ENCODE measurements at places on chromosomes 6 and 20.

- no peak for DNase-seq
Observed at GRCh38 chr20:52318651-52319050, 127.1 kb upstream of the ZFP64 start.

DNA sequence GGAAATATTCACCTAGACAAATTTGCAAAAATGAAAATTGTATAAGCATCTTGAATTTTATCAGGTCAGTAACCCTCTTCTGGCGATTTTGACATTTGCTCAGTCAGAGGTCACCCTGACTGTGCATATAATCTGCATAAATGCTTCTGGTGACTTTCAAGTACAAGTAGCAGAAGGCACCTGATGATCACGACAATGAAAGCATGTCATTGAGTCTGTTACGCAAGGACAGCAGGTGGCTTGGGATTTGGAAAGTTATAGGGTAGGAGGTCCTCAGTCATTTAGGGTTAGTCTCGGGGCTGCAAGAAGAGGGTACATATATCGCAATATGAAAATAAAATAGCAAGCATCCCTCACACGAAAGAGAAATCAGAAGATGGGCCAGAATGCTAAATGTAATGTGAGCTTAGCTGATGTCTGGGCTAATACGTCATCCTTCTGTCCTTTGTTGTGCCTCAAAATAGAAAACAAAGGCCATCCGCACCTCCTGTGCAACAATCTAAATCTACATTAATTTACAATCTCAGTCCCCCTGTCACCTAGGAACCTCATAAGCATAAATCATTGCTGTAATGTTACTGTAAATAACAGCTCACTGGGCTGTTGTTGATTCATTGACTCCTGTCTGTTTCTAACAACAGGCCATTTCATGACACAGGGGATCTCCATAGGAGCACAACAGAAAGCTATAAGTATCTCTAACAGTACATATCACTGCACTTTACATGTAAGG lies 155.2 kb upstream of the RSPO3 start:
- DNase-seq: no peak

- DNase-seq: no peak
Observed at GRCh38 chr6:91135406-91136103, 548.7 kb upstream of the MAP3K7 start.

GRCh38 chr6:70857387-70858077 lies 99.3 kb downstream of the B3GAT2 start:
- DNase-seq: no peak

- DNase-seq: no peak
Observed at GRCh38 chr20:24543741-24544140, 74.3 kb downstream of the SYNDIG1 start.

- DNase-seq: no peak
Observed at GRCh38 chr6:12479451-12479850, 189.3 kb downstream of the EDN1 start.

- DNase-seq: no peak
Observed at GRCh38 chr6:82419132-82419581, 55.5 kb downstream of the TPBG start.

- DNase-seq: no peak
Observed at GRCh38 chr6:168100803-168101589, 22.0 kb upstream of the FRMD1 start.

GRCh38 chr20:45372241-45372640 lies 5.9 kb downstream of the TP53TG5 start:
- DNase-seq: no peak

DNA sequence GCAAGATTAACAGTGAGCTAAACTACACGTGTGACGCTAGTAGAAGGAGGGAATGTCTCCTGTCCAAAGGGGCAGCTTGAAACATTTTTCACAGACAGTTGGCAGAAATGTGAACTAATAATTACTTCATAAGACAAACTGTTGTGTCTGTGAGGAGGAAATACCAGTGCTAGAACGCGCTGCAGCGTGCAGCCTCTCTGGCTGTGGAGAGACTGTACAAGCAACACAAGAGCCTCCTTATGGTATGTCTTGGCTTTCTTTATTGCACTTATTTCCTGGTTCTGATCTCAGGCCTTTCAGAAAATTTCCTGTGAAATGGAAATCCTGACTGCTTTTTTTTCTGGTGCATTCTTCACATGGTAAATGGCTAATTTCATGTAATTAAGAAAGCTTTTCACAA lies 25.3 kb upstream of the TIAM2 start:
- no peak for DNase-seq

DNA sequence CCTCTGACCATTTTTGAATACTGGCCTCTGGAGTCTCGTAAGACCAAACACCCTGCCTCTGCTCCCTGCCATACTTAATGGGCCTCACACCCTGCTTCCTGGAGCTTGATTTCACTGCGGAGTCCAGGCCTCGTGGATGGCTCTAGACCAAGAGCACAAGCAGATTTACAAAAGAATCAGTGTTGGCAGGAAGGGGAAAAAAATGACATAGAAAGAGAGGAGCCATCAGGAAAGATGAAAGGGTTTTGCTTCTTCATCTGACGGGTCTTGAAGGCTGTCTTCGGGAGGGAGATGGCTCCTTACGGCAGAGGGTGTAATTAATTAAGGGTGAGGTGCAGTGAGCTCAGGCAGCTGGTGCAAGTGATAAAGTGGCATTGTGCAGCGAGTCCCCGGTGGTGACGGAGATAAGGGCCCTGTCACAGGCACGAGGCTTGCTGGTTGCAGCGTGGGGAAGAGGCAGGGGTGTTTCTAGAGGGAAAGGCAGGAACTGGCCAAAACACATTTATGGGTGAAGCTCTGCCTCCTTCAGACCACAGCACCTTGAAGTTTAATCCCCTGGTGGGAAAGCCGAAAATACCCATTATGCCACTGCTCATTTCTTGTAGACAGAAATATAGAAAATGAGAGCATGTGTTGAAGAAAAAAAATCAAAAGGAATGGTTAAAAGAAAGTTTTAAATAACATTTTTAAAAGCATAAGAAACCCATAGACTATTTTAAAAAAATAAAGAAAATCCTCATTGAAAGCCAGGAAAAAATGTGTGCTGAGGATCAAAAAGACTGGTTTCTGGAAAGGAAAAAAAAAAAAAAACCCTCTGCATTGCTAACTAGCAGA lies 128.6 kb upstream of the LRFN2 start:
- DNase-seq: no peak

DNA sequence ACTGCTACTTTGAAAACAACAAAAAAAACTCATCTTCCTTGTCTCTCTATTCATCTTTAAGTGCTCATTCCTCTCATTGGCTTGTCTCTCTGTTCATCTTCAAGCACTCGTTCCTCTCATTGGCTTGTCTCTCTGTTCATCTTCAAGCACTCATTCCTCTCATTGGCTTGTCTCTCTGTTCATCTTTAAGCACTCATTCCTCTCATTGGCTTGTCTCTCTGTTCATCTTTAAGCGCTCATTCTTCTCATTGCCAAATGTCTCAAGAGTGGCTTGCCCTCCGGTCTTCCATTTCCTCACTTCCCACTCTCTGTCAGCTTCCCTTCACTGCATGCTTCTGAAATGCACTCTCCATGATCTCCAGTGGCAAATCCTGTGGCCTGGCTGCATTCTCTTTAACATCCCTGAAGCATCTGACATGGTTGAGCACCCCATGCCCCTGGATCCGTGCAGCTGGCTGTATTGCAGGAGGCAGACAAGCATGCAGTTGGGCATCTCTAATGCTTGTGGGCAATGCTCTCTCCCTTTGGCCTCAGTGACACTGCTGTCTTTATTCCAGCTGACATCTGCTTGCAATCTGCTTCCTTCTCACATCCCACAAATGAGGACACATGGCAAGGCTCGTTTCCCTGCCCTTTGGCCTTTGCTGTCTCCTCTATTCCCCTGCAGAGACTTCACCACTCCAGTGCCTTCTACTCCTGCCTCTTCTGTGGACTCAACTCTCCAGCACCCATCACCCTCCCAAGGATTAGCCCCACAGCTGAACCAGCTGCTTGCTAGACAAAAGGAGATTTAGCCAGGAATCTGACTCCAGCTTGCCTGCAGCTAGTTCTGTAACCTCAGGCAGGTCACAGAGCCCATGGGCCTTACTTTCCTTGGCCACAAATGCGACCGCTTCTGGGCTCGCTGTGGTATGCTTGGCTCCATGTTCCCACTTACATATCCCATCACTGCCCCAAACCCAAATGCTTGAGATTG lies 143.2 kb upstream of the SNX9 start:
- DNase-seq: no peak

GRCh38 chr6:93196406-93196970 lies 222.9 kb downstream of the EPHA7 start:
- no peak for DNase-seq

GRCh38 chr6:47434372-47435253 lies 43.0 kb upstream of the CD2AP start:
- DNase-seq: no peak

Data from NCI-H2081 treated with DMSO at 0.1 percent for 48 hours (cell line).